HCEC 1CT (cell line): ENCODE measurements at places on chromosomes 16 and 17.

GRCh38 chr17:38535886-38536285 lies 69.9 kb downstream of the SRCIN1 start:
- DNase-seq: no peak

DNA sequence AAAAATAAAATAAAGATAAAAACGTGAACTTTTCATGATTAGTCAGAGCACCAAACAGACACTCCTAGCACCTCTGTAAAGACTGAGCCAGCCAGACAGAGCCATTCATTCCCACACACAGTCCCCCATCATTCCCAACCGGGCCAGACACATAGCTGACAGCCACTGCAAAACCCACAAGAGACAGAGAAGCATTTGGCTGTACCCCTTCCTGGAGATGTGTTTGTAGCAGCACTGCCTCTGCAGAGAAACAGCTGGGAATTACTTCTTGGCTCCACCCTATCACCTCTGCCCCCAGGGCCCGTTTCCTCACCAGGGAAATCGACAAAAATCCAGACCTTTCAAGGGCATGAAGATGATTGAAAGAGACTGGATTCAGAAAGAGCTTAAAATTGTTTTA lies 46.4 kb downstream of the MYH11 start:
- DNase-seq: no peak

- peak; percentile 34 for DNase-seq
Measured at GRCh38 chr17:72591289-72592241, 470.7 kb downstream of the SOX9 start.

- DNase-seq: no peak
Measured at GRCh38 chr16:35198223-35199199, 1739.1 kb downstream of the TP53TG3F start.

GRCh38 chr17:67421869-67422273 lies 44.8 kb downstream of the PITPNC1 start:
- DNase-seq: peak; percentile 98

- no peak for DNase-seq
Measured at GRCh38 chr16:82829301-82829700, 202.5 kb downstream of the CDH13 start.

DNA sequence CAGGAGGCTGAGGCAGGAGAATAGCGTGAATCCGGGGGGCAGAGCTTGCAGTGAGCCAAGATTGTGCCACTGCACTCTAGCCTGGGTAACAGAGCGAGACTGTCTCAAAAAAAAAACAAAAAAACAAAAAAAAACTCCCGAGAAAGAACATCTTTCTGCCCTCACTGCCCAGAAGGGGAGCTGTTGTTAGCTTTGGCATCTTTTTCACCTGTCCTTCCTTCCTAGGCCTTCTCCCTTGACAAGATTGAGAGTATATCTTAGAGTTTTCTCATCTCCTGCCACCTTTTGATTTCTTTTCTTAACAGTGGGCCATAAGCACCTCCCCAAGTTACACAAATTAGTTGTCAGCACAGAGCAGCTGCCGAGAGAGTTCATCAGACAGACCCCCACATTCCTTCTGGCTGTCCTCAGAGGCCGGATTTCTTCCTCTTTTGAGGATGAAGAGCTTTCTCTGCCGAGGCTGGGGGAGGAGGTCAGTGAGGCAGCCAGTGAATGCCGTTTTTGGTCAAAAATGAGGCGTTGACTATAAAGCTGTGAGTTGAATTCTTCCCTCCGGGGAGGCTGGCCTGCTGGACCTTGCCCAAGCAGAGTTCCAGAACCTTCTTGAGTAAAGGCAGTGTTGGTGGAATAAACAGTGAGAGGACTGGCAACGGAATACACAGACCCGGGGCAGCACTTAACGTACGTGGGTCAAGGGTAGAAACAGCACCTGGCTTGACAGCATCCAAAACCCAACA lies 127.0 kb downstream of the ABCC6 start:
- no peak for DNase-seq

DNA sequence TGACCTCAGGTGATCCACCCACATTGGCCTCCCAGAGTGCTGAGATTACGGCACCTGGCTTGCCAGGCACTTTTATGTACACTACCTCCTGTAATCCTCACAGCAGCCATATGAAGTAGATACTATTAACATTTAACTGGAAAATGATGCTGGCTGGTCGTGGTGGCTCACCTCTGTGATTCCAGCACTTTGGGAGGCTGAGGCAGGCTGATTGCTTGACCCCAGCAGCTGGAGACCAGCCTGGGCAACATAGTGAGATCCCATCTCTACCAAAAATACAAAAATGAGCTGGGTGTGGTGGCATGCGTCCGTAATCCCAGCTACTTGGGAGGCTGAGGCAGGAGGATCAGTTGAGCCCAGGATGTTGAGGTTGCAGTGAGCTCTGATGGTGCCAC lies 2.0 kb upstream of the MAPK3 start:
- DNase-seq: no peak

DNA sequence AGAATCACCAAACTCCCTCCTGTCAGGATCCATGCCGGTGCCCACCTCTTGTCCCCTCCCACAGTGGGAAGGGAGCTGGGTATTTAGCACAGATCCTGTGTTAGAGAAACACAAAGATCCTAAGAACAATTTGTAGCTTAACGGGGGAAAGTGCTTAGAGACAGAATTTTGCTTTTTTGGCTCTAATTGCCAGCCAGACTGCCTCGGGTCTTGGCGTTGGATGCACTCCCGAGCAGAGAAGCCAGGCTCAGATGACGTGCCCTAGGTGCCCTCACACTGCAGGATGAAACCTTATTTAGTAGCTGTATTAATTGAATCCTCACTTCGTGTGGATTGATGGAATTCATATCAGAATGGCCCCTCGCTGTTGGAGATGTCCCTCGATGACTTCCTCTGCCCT lies 22.5 kb upstream of the MAF start:
- DNase-seq: no peak

- DNase-seq: peak; percentile 2
Measured at GRCh38 chr16:12646490-12647274, 157.0 kb downstream of the CPPED1 start.

- no peak for DNase-seq
Measured at GRCh38 chr17:2366747-2367494, 29.6 kb downstream of the SGSM2 start.

DNA sequence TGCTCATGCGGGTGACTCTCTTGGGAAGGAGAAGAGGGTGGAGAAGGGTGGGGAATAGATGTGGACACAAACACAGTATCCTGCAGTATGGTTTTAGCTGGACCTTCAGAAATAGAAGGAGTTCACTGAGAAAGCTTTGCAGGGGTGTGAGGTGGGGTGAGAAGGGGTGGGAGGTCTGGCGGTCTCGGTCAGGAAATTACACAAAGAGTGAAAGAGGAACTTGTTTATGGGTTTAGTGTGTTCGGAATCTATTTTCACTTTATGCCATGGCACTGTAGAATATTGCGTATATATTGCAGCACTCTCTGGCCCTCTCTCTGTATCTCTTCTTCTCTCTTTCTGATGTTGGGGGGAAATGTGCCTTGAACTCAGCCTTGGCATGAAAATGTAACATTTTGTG lies 148.2 kb upstream of the GOT2 start:
- DNase-seq: no peak

DNA sequence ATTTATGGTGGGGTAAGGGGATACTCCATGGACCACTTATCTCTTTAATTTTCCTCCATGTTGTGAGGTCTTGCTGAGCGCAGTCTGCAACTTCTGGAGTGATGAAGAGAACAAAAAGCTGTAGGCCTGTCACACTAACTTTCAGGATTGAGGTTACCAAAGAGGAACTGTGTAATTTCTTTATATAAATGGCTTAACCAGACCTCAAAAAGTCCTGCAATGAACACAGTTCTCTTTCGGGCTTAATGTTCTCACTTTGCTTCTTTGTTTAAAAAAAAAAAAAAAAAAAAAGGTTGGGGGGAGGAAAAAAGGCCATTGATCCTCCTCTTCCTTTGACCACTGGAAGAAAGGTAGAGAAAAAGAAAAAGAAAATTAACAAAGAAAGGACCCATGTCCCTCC lies 86.8 kb upstream of the SOX9 start:
- DNase-seq: no peak

DNA sequence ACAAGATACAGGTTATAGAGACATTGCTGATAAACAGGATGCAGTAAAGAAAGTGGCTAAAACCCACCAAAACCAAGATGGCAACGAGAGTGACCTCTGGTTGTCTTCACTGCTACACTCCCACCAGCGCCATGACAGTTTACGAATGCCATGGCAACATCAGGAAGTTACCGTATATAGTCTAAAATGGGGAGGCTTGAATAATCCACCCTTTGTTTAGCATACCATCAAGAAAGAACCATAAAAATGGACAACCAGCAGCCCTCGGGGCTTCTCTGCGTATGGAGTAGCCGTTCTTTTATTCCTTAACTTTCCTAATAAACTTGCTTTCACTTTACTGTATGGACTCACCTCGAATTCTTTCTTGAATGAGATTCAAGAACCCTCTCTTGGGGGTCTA lies 21.7 kb upstream of the CDH13 start:
- no peak for DNase-seq

- no peak for DNase-seq
Measured at GRCh38 chr16:50305441-50306061, 39.2 kb downstream of the ADCY7 start.

DNA sequence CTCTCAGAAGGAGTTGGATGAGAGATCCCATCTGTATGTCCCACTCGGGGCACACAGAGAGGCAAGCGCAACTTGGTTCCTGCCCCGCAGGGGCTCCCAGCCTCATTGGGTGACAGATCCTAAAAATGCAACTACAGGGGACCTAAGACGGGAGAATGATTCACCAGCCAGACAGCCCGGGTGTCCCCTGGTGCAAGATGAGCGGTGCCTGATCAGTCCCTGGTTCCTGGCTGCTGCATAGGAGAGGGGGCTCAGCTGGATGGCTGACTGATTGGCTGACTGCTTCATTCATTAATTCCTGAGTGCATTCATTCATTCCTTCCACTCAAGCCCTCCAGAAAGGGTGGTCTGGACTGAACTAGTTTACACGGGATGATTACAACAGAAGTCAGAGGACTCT lies 22.0 kb downstream of the WNT3 start:
- no peak for DNase-seq

DNA sequence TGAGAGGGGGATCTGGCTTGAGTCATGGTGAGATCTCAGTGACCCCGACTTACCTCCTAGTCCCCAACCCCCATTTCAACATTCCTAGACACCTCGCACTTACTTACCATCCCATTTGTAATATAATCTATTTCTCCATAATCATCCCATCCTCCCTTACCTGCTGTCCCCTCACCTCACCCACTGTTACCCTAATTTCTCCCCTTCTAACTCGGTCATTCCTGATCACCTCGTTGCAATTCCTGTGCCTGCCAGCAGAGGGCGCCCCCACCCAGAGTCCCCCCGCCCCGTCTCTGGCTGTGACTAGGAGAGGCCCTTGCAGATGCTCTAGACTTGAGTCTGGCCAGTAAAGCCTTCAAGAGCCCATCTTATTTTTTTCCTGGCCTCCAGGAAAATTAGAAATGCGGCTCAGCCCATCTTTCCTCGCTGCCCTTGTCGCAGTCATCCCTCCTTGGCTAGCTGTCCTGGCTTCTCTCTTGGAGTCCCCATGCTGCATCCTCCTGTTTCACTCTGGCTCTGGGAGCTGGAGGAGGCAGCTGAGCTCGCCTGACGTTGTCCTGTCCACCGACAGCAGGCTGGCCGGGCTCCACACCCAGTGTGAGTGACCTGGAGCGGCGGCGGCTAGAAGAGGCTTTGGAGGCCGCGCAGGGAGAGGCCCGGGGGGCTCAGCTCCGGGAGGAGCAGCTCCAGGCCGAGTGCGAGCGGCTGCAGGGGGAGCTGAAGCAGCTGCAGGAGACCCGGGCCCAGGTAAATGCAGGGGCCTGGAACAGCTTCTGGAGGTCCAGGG lies 5.0 kb downstream of the TBKBP1 start:
- no peak for DNase-seq

- no peak for DNase-seq
Measured at GRCh38 chr16:50268352-50268751, 2.0 kb downstream of the ADCY7 start.

DNA sequence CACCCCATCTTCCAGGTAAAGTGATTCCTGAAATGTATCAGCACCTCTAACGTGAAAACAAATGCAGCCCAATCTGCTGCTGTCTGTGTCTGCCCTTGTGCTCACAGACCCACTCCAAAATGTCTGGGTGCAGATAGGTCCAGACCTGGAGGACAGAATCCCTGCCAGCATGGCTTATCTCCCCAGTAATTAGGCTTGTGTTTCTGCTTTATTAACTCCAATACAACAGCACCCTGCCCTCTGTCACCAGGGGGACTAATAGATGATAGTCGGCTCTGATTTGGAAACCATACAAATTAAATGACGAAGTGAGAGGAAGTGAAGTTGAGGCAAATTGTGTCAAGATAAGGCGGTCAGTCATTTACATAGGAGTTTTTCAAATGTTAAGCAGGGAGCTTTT lies 608.3 kb upstream of the SALL1 start:
- no peak for DNase-seq

GRCh38 chr17:20284022-20284421 lies 183.3 kb downstream of the LGALS9B start:
- DNase-seq: no peak

GRCh38 chr16:76518781-76519180 lies 241.6 kb downstream of the CNTNAP4 start:
- DNase-seq: no peak

DNA sequence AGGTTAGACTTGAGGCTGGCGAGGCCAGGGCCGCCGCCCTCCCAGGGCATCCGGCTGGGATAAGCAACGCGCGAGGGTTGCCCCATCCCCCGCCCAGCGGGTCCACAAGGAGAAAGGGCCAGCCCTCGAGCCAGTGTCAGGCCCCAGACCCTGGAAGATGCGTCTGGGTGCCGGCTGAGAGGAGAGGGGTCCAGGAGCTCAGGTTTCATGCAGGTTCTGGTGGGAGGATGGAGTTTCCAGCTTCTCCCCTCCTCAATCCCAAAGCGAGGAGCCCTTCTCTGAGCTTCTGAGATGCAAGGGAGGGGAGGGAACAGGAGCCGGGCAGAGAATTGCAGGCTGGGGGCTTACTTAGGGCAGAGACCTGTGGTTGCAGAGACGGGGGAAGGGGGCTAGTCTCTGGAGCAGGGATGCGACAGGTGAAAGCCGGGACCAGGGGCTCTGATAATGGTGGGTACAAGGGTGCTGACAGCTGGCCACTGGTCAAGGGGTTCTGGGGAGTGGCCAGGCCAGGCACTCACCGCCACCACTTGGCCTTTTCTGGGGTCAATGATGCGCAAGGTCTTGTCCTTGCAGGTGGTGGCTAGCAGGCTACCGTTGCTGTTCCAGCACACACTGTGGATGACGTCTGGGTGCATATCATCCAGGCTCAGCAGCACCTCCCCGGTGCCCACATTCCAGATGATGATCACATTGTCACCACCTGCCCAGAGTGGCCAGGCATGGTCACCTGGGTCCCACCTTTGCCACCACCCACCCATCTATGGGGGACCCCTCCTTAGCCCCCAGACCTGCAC lies 4.2 kb downstream of the CORO6 start:
- no peak for DNase-seq
